ENCODE measurements at places on chromosomes 7 and 10.

- DNase-seq: no peak
Measured at GRCh38 chr7:127359011-127359410, 33.5 kb downstream of the ZNF800 start.

GRCh38 chr10:129680661-129681344, 213.8 kb downstream of the MGMT start:
- DNase-seq: no peak

GRCh38 chr10:107914450-107915214, 750.1 kb upstream of the SORCS1 start:
- DNase-seq: peak; percentile 34

- no peak for DNase-seq
Measured at GRCh38 chr10:22326145-22326702, 5.3 kb downstream of the BMI1 start.

- DNase-seq: no peak
Measured at GRCh38 chr10:11806706-11807105, 16.4 kb upstream of the PROSER2 start.
